ENCODE measurements at places on chromosomes 1 and 21. TPM values are rescaled to one million over a fixed set of nuclear protein-coding genes. Genes with fewer than 3 reads are reported as not detected.

The ZFP69 gene
- 3.7 TPM for total RNA-seq

The OR2L8 gene
- total RNA-seq: not detected

The SDC3 gene
- 55.7 TPM for total RNA-seq

The CREG1 gene
- total RNA-seq: 48.6 TPM

The S100A14 gene
- not detected for total RNA-seq

The GRHL3 gene
- not detected for total RNA-seq

The CASQ2 gene
- total RNA-seq: not detected

The CAPN9 gene
- not detected for total RNA-seq

The PLPPR5 gene
- 0.05 TPM for total RNA-seq

The OR2T33 gene
- not detected for total RNA-seq

The MRTO4 gene
- total RNA-seq: 25.2 TPM
